ENCODE measurements at places on chromosomes 12 and 14. TPM values are rescaled to one million over a fixed set of nuclear protein-coding genes. Genes with fewer than 3 reads are reported as not detected.

DNA sequence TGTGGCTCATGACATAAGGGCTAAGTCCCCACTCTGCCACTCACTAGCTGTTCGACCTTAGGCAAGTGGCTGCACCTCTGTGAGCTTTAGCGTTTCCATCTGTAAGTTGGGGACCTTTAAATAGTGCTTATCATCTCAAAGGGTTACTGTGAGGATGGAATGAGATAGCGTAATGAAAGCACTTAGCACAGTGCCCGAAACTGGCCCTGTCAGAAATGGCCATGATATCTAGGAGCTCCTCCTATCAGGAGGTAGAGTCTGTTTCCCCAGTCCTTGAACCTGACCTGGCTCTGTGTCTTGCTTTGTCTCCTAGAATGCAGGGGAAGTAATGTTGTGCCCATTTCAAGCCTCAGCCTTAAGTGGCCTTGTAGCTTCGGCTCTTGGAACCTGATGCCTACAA, 211.0 kb downstream of the RBM19 start:
- H3K4me1 ChIP-seq = no peaks in the 10 kb centered on the region
- no peak overlapping the region for H3K27ac ChIP-seq
- no peaks in the 10 kb centered on the region for H3K36me3 ChIP-seq
- peaks cover 4% of the 10 kb centered on the region for H3K27me3 ChIP-seq

DNA sequence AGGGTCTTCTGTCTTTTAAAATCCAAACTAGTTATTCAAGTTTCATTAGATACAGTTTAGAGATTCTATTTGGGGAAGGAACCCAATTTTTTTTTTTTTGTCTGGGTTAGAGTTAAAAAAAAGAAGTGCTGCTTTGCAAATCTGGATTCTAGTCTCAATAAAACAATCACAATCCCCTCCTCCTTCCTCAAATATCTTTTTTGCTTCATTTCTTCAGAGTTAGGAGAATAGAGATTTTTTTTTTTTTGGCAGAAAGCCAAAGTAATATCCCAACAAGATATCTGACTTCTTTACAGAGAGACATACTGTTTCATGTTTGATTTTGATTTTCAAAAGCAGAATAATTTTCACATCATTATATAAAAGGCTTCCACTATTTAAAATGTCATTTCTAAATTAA, 201.9 kb downstream of the FOXN3 start:
- H3K27ac ChIP-seq = no peak overlapping the region
- peaks cover 25% of the 10 kb centered on the region for H3K4me1 ChIP-seq
- H3K4me3 ChIP-seq = no peak overlapping the region
- H3K27me3 ChIP-seq = no peaks in the 10 kb centered on the region
- no peak for DNase-seq

DNA sequence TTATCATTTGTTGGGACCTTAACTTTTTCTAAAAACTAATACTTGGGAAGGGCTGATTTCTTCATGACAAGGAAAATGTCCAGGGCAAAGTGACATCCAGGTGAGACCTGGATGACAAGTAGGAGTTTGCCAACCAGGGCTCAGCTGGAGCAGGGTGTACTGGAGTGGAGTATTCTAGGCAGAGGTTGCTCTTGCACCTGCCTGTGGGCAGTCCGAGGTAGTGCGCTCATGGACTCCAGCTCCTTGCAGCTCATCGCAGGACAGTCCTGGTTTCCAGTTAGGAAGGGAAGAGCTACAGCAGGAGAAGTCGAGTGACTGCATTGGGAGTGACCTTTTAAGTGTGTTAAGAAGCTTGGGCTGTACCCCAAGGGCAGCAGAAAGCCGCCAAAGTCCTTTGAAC, 175.9 kb downstream of the PELI2 start:
- peaks cover 7% of the 10 kb centered on the region for H3K36me3 ChIP-seq
- no peak overlapping the region for H3K4me3 ChIP-seq
- DNase-seq = no peak
- H3K27ac ChIP-seq = no peak overlapping the region
- no peaks in the 10 kb centered on the region for H3K27me3 ChIP-seq
- no peaks in the 10 kb centered on the region for H3K4me1 ChIP-seq

GRCh38 chr12:105476616-105477015, 146.1 kb downstream of the C12orf75 start:
- no peaks in the 10 kb centered on the region for H3K36me3 ChIP-seq
- no peak overlapping the region for H3K27ac ChIP-seq
- no peak for DNase-seq
- H3K4me1 ChIP-seq = peaks cover 3% of the 10 kb centered on the region
- no peak overlapping the region for H3K4me3 ChIP-seq

DNA sequence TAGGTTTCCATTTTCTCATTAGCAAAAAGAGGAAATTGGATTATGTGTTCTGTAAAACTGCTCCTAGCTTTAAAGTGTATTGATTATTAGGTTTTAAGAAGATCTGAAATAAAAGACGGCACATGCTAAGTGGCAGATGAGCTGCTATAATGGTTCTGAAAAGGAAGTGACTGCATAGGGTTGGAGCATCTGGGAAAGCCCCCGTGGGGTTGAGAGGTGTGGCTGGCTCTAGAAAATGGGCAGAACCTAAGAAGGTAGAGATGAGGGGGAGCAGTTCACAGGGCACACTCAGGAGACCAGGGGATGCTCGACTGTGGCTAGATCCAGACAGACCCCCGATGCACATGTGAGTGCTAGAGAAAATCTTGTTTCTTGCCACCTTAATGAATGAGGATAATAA, 1.9 kb downstream of the IFNG-AS1 start:
- peak overlapping the region; percentile 47 for H3K4me3 ChIP-seq
- H3K27me3 ChIP-seq = no peaks in the 10 kb centered on the region
- H3K4me1 ChIP-seq = peaks cover 42% of the 10 kb centered on the region

DNA sequence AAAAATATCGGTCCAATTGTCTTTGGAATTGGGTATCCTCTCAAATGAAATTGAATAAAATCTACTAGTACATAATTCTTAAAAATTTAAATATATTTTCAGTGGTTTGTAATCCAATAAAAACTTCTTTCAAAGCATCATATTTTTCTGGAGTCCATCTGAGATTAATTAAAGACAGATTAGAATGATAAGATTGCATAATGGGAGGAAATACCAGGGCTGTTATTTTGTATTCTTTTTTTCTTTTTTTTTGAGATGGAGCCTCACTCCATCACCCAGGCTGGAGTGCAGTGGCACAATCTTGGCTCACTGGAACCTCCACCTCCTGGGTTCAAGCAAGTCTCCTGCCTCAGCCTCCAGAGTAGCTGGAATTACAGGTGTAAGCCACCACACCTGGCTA, 103.8 kb downstream of the TMTC3 start:
- DNase-seq = no peak
- no peaks in the 10 kb centered on the region for H3K36me3 ChIP-seq
- no peak overlapping the region for H3K27ac ChIP-seq
- peaks cover 4% of the 10 kb centered on the region for H3K27me3 ChIP-seq

- peaks cover 79% of the 10 kb centered on the region for H3K36me3 ChIP-seq
- peaks cover 10% of the 10 kb centered on the region for H3K4me1 ChIP-seq
- DNase-seq = peak; percentile 87
- H3K27ac ChIP-seq = peak overlapping the region; percentile 96
- H3K27me3 ChIP-seq = no peaks in the 10 kb centered on the region
- H3K4me3 ChIP-seq = peak overlapping the region; percentile 79
Observed at GRCh38 chr12:47216150-47216677, 136.5 kb upstream of the AMIGO2 start.

DNA sequence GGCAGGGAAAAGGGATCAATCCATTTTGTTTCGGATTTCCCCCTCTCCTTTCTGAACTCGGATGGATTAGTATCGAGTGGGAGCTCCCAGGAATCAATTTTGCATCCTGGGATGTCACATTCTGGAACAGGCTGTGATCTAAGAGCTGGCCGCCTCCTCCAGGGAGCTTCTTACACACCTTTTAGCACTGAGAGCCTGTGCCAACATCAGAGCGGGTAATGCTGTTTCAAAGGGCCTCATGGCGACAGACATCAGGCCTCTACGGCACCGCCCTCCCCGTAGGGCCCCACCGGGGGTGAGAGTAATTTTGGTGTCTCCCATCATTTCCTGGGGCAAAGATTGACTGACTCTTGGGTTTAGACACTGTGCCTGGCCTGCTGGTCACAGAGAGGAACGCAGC, 2.7 kb downstream of the GALNT9 start:
- H3K4me3 ChIP-seq = no peak overlapping the region
- H3K36me3 ChIP-seq = no peaks in the 10 kb centered on the region
- peak; percentile 6 for DNase-seq

GRCh38 chr14:98682033-98682432, 590.0 kb downstream of the BCL11B start:
- no peak overlapping the region for H3K27ac ChIP-seq
- no peaks in the 10 kb centered on the region for H3K4me1 ChIP-seq
- H3K36me3 ChIP-seq = no peaks in the 10 kb centered on the region
- H3K4me3 ChIP-seq = no peak overlapping the region
- DNase-seq = no peak

DNA sequence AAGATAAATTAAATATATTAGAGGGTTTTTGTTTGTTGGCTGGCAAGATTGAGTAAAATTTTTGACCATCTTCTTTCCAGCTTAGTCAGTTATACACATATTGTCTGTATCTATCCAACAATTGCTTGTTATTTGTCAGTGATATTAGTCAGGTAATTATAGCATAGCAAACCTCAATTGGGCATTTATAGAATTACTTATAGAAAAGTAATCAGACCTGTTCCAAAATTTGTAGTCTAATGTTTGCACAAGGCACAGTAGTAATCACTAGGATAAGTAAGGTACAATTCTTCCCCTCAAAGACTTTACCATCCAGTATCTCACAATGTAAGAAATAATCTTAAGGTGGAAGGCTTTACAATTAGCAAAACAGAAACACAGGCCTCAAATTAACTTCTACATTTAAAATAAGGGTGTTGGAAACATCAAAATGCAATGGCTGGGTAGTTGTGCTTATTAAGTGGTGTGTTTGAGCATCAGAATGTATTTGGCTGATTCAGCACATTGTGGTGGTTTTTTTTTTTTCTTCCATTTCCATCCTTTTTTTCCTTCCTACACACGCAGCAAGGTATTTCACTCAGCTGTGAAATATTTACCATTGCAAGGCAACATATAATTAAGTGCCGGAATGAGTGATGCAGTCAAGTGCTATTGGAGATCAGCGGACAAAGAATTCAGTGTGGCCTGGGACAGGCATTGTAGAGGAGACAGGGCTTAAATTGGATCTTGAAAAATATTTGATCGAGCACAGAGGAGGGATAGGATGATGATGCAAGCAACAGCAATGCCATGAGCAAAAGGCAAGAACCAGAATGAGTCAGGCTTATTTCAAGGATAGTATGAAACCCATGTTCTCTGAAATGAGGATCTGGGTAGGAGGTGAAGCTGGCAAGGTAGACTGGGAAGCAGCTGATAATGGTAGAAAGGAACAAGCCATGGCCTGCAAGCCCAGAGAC, 178.2 kb downstream of the AKAP6 start:
- no peak overlapping the region for H3K27ac ChIP-seq
- H3K4me3 ChIP-seq = no peak overlapping the region
- H3K4me1 ChIP-seq = no peaks in the 10 kb centered on the region

DNA sequence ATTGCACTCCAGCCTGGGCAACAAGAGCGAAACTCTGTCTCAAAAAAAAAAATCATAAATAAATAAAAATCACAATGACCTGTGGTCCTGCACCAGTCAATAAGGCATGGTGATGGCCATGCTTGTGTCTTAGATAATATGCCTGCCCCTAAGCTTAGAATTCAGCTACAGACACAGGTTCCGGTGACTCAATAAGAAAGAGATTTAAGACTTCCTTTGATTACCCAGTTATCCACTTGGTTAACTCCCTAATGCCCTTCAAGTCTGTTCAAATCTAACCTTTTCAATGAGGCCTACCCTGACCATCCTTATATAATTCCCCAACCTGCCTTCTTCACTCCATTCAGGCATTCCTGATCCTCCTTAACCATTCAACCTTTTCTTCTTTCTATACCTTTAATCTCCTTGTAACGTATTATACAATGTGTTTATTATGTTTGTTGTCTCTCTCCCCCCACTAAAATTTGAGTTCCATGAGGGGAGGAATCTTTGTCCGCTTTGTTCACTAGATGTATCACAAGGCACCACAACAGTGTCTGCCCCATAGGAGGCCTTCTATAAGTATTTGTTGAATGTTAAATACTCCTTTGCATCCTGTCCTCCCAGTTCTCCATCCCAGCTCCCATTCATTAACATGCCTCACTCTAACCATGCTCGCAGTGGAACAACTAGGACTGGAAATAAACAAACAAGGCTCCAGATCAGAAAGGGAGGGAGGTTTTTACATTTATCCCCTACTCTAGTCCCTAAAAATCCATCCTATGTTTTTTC, 8.9 kb downstream of the MAP4K5 start:
- peaks cover 55% of the 10 kb centered on the region for H3K4me1 ChIP-seq
- DNase-seq = no peak
- H3K36me3 ChIP-seq = peaks cover 17% of the 10 kb centered on the region
- H3K4me3 ChIP-seq = no peak overlapping the region
- H3K27me3 ChIP-seq = no peaks in the 10 kb centered on the region

DNA sequence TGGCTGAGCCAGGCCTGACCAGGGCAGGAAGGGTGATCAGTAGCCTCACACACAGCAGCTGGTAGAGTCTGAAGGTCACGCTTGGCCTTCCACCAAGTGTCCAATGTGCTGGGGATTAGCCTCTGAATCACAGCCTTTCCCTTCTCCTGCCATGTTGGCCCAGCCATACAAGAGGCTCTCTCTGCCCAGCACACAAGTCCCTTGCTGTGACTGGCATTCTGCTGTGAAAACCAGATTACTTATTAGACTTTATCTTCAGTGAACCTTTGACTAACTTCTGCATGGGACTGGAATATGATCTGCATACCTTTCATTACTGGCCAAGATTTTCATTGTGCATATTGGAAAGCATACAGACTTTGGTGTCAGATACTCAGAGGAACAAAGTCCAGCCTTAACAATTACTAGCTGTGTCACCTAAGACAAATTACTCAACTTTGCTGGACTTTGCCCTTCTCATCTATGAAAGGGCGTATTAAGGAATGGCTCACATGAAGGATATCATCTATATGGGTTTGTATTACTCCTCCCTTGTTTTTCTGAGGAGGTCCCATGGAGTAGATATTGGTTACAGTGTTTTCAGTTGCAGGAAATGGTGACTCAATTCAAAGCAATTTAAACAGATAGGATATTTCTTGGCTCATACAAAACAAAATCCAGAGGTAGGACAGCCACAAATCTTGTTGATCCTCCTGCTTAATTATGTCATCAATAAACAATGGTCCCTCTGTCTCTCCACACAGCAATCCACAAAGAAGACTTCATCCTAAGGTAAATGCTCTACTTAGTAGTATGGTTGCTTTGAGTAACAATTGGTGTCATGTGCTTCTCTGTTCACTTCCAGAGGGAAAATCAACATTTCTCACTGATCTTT, 99.6 kb downstream of the DYRK2 start:
- DNase-seq = no peak
- H3K27me3 ChIP-seq = no peaks in the 10 kb centered on the region
- H3K4me3 ChIP-seq = no peak overlapping the region
- no peak overlapping the region for H3K27ac ChIP-seq
- H3K36me3 ChIP-seq = no peaks in the 10 kb centered on the region

GRCh38 chr14:22653012-22653621, 9.0 kb upstream of the OR6J1 start:
- no peak overlapping the region for H3K4me3 ChIP-seq
- H3K36me3 ChIP-seq = no peaks in the 10 kb centered on the region
- peak; percentile 66 for DNase-seq
- H3K4me1 ChIP-seq = no peaks in the 10 kb centered on the region
- no peak overlapping the region for H3K27ac ChIP-seq

GRCh38 chr12:2957816-2958431, 1.3 kb upstream of the TEAD4 start:
- DNase-seq = no peak
- no peak overlapping the region for H3K27ac ChIP-seq
- peaks cover 8% of the 10 kb centered on the region for H3K4me1 ChIP-seq
- H3K36me3 ChIP-seq = no peaks in the 10 kb centered on the region

B4GALNT1 gene
- 1.4 TPM for total RNA-seq

FOXN4 gene
- not detected for total RNA-seq

CPNE8 gene
- 1.7 TPM for total RNA-seq

KITLG gene
- not detected for total RNA-seq

INTS13 gene
- 115 TPM for total RNA-seq

NRL gene
- total RNA-seq = 2.5 TPM

ERG28 gene
- total RNA-seq = 13.4 TPM

SLC39A2 gene
- not detected for total RNA-seq
